ENCODE measurements at places on chromosomes 1 and 21.

DNA sequence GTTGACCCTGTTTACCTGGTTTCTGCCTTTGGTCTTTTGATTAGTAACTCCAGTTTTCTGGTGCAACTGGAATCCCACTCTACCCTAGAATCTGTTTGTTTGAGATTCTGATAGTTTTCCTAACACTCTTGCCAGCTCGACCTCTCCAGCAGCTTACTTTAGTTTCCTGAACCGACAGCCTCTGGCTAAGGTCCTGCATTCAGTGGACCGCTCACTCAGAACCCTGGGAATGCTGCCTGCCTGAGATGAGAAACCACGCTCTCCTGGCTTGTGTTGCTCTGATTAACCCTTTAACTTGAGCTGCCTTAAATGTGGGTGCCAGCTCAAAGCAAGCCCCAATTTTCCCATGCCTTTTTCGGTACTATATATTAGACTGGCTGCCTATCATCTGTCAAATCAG, 45.3 kb upstream of the SIPA1L2 start:
- DNase-seq: no peak

DNA sequence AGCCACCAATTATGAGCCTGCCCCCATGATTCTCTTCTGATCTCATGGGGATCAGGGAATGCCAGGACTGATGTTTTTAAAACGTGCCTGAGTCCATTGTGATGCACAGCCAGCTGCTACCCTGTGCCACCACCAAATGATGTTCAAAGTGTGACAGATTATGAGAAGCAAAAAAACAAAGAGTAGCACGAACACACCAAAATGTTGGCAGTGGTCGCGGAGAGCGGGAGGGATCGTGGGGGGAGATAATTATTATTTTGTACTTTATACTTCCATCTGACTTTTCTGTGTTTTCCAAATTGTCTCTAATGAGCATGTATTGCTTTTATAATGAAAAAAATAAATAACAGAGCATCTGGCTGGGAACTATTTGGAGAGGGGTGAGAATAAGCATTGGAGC, 50.5 kb downstream of the EPHB2 start:
- DNase-seq: no peak

- DNase-seq: no peak
Observed at GRCh38 chr1:115299266-115299665, 38.8 kb downstream of the NGF start.

DNA sequence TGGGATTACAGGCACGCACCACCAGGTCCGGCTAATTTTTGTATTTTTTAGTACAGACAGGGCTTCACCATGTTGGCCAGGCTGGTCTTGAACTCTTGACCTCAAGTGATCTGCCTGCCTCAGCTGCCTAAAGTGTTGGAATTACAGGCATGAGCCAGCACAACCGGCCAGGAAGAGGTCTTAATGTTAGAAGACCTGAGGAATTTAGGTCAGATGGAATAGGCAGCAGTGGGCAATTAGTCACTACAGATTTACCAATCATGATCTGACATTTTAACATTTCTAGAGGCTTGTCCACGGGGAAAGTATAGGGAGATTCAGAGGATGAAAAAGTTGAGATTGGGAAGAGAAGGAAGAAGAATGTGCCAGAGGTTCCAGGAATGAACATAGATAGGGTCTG, 8.9 kb upstream of the APP start:
- DNase-seq: no peak

GRCh38 chr1:225460021-225460736, 32.3 kb upstream of the LBR start:
- no peak for DNase-seq

DNA sequence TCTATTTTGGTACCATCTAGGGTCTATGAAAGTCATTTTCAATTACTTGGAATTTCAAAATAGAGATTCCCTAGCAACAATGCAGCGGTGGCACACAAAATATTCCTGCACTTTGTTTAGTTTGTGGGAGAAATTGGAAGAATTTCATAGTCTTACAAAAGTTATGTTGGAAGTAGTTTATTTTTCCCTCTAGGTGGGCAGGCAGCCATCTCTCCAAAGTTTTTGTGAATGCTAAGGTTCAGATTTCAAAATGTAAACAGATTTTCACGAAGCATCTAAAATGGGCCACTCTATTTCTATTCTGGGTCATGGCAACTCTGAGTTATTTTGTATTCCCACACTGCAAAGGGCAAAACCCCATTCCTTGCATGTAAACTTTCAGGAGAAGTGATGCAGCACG, 8.0 kb downstream of the SMCP start:
- no peak for DNase-seq

DNA sequence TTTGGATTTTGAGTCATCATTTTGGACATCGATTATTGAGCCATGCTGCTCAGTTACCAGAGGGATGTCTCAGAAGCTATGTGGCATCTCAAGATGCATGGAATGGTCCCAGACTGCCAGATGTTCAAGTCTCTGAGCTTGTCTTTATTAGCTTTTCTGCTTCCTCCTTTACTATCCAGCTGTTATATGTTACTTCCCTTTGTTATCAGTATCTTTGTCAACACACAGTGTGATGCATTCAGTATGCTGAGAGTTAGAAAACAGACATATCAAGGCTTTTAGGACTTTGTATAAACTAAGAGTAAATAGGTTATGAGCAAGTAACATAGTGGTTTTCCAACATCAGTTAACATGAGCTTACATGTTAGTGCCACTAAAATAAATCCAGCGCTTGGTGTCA, 474.5 kb downstream of the DSCAM start:
- no peak for DNase-seq

- DNase-seq: no peak
Observed at GRCh38 chr1:41641475-41641814, 157.0 kb upstream of the EDN2 start.

DNA sequence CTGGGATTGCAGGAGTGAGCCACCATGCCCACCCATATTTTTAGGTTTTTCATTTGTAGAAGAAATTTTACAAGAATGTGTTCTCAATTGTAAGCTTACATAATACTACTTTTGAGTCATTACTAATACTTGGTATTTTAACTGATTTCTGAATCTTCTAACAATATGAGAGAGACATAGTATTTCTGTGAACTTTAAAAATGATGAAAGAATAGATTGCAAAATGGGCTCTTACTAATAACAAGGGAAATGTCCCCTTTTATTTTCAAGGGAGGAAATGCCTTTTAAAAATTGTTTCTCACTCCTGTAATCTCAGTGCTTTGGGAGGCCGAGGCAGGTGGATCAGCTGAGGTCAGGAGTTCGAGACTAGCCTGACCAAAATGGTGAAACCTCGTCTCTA, 5.9 kb downstream of the AGO3 start:
- DNase-seq: no peak

- DNase-seq: no peak
Observed at GRCh38 chr21:32248571-32249461, 30.0 kb downstream of the MIS18A start.

DNA sequence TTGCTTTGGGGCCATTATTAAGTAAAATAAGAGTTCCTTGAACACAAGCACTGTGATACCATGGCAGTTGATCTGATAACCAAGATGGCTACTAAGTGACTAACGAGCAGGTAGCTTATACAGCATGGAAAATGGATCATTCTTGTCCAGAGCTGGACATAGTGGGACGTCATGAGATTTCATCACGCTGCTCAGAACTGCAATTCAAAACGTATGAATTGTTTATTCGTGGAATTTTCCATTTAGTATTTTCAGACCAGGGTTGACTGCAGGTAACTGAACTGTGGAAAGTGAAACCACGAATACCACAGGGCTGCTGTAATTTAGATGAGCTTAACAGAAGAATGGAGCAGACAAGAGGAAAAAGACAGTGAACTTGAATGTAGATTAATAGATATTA, 38.9 kb downstream of the CCDC18 start:
- no peak for DNase-seq

DNA sequence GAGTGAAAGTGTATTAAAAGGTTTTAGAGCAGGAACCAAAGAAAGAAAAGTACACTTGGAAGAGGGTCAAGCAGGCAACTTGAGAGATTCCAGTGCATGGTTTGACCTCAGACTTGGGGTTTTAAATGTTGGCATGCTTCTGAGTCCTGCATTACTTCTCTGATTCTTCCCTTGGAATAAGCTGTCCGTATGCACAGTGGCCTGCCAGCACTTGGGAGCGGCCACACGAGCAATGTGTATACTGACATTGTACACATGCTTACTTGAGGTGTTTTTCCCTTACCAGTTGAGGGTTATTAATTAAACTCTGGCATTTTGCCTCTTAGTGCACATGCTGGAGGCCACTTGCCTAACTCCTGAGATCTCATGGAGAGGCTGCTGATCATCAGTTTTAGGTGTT, 786.6 kb upstream of the RGS18 start:
- DNase-seq: no peak

All from stimulated activated CD4-positive, alpha-beta T cell treated with anti-CD3 and anti-CD28 coated beads, TNF-alpha, amount 100 ng/mL, for 1 hour (primary cell).